Aorta (tissue), 5 donors: ENCODE measurements at places on chromosomes 2 and 18. TPM values are rescaled to one million over a fixed set of nuclear protein-coding genes. Genes with fewer than 3 reads are reported as not detected.

Gene COL6A3
- total RNA-seq: 289 TPM

- no peak for DNase-seq
These were observed 29.2 kb upstream of the LDAH start for GRCh38 chr2:20852139-20852538.

Gene SERPINB3
- total RNA-seq: not detected

Gene ZSWIM2
- not detected for total RNA-seq

- no peak for DNase-seq
These were observed 54.3 kb downstream of the CDK15 start for GRCh38 chr2:201860636-201861066.

Gene CPLX4
- not detected for total RNA-seq

Gene RTP5
- total RNA-seq: not detected

Gene LRRC30
- not detected for total RNA-seq

DNA sequence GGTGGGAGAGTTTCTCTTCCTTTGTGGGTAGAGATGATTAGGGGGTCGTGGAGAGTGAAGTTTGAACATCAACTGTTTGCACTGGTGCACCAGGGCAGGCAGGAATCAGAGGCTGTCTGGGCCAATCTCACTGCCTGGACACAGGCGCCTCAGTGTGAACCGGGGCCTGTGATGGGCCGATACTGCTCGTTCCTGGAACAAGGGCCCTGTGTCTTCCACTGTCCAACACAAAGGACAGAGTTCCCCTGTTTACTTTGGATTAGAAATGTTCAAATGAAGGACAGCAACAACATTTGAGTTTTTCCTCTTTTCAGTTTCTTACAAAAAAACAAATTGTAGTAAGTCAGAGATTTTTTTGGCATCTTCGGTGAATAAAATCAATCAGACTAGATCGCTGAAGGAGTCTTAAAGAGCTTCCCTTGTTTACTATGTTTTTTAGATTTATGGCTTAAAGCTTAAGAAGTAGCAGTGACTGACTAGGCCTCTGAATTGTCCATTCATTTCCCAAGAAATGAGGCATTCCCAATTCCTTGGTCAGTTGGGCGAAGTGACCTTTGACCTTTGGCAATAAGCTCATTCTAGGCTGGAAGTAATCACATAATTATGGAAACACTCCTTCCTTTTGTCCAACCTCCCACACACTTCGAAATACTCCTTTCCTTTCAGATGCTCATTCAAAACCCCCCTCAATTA, 11.6 kb upstream of the TGFA start:
- DNase-seq: no peak

Gene ELOA2
- not detected for total RNA-seq

Gene DSG1
- not detected for total RNA-seq

Gene MC2R
- not detected for total RNA-seq

DNA sequence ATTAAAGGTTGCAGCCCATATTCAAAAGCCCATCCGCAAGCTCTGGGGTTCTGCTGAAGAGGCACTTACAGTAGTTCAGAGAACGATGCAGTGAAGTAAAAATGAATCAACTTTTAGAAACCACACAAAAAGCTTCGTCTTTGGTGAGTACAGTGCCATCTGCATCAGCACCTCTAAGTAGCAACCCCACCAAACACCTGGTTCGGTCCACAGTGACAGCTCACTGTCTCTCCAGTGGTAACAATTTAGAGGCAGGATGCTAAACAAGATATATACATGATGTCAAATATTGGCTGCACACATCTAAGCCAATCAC, 275.4 kb upstream of the TCF4 start:
- DNase-seq: no peak

DNA sequence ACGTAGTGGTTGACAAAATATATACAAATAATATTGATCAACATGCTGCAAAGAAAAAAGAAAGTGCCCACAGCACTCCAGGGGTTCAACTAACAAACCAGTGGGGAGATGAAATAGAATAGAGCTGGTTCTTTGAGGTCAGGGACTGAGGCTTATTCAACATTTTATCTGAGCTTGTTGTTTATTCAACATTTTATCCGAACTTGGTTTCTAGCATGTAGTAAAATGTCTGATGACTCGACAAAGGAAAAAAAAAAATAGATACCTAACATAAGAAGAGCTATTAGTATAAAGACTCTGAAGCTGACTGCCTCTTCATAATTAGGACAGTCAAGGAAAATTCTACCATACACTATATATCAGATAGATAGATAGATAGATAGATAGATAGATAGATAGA, 440.9 kb downstream of the NRXN1 start:
- DNase-seq: no peak
